ENCODE measurements at places on chromosomes 4 and X.

- DNase-seq: no peak
Observed at GRCh38 chr4:142128529-142128928, 492.1 kb downstream of the IL15 start.

GRCh38 chr4:156512622-156513021, 459.0 kb downstream of the PDGFC start:
- DNase-seq: no peak

- no peak for DNase-seq
Observed at GRCh38 chr4:163852246-163852645, 357.8 kb downstream of the TMA16 start.

DNA sequence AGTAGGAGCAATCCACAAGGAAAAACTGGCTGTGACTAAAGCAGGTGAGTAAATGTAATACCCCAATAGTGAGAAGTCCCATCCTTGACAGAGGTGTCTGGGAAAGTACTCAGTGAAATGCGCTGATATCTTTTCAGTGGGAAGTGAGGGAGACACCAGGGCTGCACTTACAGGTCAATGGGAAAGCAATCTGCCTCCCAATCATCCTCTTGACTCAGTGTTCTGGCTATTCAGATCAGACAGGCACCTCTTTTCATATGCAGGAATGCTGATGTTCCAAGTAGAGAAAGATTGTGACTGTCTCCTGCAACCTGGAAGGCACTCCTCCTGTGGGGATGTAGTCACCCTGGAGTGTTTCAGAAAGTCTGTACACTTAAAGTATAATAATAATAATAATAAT, 39.9 kb upstream of the SPIN2A start:
- no peak for DNase-seq

- DNase-seq: no peak
Observed at GRCh38 chrX:69192603-69193002, 27.4 kb upstream of the PJA1 start.

DNA sequence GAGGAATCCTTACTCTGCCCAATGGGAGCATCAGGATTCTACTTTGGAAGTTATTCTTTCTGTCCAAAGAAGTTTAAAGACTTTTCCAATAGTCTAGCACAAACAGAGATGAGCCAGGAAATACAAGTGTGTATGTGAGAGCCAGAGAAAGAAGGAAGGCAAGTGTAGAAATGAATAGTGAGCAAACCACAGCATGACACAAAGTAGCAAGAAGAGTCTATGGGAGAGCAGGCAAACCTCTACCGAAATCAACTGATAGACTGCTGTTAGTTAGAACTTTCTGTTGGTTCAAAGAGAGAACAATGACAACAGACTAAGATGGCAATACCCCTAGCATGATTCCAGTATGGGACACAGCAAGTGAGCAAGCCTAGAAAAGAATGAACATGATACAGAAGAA, 16.1 kb upstream of the GPR34 start:
- DNase-seq: no peak

DNA sequence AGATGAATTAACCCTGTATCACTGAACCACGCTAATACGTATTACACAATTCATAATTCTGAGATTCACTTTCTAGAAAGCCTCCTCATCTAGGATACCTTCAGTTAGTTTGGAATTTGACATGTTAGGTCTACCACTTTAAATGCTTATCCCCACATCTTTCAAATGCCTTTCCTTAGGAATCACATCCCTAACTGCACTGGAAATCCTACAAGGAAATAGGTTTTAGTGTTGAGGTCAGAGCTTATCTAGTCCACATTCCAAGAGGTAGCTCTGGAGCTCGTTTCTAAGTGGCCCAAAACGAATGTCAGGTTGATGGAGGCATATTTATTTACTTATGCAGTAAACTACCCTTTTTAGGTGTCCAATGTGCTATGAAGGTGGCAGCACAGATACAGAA, 18.0 kb downstream of the PDHA1 start:
- no peak for DNase-seq

DNA sequence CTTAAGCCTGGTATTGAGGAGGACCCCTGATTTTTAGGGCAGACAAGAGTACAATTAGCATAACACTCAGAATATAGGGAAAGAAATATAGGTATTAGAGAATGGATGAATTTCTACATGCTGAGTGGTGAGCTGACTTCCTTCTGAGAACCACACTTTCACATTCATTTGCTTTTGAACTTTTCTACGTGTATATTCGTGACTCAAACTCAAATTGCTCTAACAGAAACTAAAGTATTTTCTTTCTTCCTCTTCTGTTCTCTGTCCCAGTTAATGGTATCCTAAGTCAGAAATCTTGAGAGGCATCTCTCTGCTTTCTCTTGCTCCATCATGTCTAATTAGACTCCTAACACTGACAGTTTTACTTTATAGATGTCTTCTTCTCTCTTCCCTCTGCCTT, 103.2 kb upstream of the CITED1 start:
- DNase-seq: no peak

DNA sequence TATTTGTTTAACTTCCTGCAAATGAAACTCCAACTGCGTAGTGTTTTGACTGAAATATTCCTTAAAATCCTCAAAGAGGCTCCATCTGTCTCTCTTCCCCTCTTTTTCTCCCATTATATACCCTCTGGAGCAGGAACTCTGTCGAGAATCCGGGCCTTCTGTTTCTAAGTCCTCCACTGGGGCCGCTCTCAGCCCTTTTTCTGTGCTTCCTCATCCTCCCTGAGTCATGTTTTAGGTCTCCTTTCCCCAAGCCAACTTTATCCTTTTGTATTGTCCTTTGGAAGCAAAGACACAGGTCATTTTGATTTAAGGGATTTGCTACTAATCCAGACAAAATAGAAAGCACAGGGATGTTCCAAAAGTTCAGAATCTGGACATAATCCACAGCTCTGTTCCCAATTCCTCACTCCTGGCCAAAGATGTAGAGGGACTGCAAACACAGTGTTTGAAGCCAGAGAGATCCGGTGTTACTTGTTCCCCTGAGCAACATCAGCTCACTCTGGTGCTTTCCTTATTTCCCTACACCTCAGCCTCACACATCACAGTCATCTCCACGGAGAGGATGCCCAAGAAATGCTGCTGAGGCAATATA, 131.0 kb upstream of the KLF3 start:
- DNase-seq: no peak

DNA sequence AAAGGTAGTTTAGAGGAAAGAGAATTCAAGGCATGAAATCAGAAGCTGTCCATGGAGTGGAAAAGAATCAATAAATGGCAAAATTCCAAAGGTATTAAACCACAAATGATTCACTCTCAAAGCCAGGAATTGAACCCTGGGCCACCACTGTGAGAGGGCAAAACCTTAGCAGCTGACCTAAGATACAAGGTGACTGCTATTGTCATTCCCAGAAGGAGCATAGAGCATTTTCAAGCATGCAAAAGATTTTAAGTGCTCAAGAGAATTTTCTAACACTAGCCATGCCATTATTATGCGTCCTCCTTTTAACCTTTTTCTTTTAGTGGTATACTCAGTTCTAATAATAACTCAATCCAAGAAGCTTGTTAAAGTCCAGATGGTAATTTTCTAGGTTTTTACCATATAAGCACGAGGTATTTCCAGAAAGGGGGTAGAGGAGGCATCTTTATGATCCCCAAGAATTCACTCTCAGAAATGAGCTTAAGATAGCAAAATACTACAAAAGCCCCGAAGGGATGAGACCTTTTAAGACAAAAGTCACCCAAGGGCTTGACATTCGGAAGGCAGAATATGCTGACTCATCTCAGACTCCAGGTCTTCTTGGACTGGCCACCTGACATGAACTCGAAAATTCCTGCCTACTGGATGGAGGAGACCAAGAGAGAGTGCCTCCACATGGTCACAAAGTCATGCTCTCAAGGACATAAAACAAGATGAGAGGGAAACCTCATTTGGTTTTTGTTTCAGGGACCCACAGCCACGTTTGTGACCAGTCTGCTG, 13.8 kb upstream of the PAGE5 start:
- DNase-seq: no peak

GRCh38 chr4:110878413-110878812, 255.5 kb upstream of the PITX2 start:
- DNase-seq: no peak

GRCh38 chr4:33873791-33874190, 2370.5 kb downstream of the ARAP2 start:
- no peak for DNase-seq

- no peak for DNase-seq
Observed at GRCh38 chrX:16087076-16087475, 36.3 kb upstream of the GRPR start.

DNA sequence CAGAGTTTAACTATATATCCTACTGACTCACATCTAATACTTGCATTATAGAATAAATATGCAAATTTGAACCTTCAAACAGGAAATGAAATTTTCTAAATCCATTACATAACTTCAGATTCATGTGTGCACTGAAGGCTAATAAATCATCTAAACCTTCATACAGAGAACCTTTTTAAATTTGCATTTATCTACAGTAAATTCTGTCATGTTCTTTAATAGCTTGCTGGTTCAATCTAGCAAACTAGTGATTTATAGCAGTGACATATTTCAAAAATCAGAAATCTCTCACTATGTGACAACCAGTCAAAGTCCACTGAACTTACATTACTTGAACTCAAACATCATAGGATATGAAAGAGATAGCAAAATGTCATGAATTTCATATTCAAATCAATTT, 65.1 kb downstream of the LRBA start:
- DNase-seq: no peak

DNA sequence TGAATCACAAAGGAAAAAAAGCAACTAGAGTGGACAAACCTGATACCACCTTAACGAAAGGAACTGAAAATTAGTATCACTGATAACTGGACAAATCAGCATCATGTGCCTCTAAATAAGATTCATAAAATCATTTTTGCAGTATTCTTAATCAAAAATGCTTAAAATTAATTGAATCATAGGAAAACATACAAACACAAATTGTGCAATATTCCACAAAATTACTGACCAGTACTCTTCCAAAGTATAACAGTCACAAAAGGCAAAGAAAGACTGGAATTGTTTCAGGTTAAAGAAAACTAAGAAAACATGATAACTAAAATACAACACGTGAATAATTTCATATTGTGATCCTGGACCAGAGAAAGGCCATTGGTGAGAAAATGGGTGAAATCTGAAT, 27.1 kb downstream of the FBXW7 start:
- no peak for DNase-seq

Data from neuronal stem cell (in vitro differentiated cells).